Kidney capillary endothelial cell (primary cell): ENCODE measurements at places on chromosomes 1 and 21.

DNA sequence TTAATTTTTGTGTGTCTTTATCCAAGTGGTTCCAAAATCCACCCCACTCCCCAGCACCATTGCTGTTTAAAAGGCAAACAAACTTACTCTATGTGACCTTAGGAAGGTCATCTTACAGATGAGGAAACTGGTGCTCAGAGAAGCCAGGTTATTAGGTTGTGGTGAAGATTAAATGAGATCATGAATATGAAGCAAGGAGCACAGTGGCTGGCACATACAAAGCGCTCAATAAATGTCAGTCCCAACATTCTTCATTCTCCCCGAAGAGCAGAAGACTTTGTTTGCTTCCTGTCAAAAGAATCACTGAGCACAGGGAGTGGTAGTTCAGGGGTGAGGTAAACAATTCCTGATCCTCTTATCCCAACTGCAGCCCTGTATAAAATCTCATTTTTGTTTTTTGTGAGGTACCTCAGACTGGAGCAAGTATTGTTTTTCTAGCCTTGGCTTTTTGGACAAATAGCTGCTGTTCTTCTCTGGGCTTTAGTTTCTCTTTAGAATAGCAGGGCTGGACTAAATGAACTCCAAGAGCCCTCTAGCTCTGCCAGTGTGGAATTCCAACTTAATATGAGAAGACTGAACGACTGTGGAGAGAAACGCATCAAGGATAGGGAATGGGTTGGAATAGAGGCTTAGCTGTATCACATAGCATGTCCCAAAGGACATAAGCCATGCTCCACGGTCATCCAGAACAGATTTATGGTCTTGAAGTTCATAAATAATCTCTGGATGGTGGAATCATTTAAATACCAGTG is 455.3 kb upstream of the USP24 start:
- no peak for DNase-seq

- DNase-seq, result peak; percentile 72
These were observed 47.9 kb downstream of the LAMC1 start for GRCh38 chr1:183070923-183071618.

GRCh38 chr1:147079400-147080005 is 92.8 kb downstream of the PRKAB2 start:
- DNase-seq, result no peak

- no peak for DNase-seq
These were observed 75.8 kb downstream of the ARHGEF16 start for GRCh38 chr1:3530086-3530925.
